ENCODE measurements at places on chromosomes 4 and X.

GRCh38 chr4:10584042-10584441, 100.5 kb downstream of the CLNK start:
- DNase-seq = no peak

DNA sequence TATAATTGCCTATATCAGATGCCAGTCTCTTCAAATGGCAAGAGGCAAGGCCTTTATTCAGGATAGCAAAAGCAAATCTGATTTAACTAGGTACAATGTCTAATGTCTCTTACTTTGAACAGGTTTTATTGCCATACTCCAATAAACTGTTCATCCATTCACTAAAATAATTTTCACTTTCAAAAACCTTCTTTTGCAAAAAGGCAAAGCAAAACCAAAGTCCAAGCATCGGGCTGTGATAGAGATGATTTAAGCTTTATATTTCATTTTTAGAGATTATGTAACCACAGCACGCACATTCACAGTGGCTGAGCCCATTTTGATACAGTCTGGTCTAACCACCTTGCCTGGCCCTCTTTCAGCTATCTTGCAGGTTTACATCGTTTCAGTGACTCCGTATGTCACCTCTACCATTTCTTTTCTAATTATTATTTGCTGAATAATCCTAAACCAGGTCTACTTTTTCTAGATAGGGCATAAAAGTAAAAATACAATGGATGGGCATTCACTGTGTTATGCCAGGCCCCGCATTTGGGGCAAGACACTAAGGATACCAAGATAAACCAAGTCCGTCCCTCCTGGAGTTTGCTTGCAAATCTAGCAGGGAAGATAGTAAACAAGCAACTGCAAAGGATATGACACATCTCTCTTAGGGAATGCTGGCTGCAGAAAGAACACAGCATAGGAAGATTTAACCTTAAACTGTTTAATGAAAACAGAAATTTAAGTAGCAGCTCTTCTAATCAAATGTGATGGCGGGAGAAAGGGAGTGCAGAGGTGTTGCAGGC, 1.8 kb downstream of the CASP3 start:
- no peak for DNase-seq

GRCh38 chr4:119039779-119040178, 95.9 kb upstream of the MYOZ2 start:
- no peak for DNase-seq

- DNase-seq = no peak
These were observed 106.4 kb downstream of the RTL5 start for GRCh38 chrX:72025236-72025770.

- no peak for DNase-seq
These were observed 24.3 kb downstream of the SEL1L3 start for GRCh38 chr4:25838526-25838925.

GRCh38 chr4:156378033-156378665, 424.5 kb upstream of the CTSO start:
- DNase-seq = peak; percentile 7

GRCh38 chrX:127726227-127726626, 326.0 kb downstream of the ACTRT1 start:
- no peak for DNase-seq

DNA sequence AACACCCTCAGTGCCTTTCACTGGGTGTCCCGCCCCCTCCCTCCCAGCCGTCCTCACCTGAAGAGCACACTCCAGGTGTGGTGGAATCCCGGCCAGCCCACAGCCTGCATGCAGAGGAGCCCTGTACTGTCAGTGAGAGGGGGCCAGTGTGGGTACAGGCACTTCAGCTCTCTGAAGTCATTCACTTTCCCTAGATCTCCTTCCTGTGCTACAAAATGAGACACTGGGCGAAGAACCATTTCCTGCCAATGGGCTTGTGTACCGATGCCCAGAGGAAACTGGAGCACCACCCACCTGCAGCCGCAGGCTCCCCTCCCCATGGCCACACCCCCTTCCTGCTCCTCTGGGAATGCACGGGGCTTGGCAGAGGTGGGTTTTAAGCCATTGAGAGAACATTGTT, 73.9 kb upstream of the C4orf50 start:
- DNase-seq = peak; percentile 39

DNA sequence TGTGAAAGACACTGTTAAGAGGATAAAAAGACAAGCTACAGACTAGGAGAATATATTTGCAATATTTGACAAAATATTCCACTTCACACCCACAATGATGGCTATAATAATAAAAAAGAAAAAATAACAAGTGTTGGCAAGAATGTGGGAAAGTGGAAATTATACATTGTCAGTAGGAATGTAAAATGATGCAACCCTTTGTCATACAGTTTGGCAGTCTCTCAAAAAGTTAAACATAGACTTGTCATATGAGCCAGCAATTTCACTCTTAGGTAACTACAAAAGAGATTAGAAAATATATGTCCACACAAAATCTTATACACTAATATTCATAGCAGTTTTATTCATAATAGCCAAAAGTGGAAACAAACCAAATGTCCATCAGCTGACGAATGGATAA, 5.2 kb upstream of the RADX start:
- no peak for DNase-seq

DNA sequence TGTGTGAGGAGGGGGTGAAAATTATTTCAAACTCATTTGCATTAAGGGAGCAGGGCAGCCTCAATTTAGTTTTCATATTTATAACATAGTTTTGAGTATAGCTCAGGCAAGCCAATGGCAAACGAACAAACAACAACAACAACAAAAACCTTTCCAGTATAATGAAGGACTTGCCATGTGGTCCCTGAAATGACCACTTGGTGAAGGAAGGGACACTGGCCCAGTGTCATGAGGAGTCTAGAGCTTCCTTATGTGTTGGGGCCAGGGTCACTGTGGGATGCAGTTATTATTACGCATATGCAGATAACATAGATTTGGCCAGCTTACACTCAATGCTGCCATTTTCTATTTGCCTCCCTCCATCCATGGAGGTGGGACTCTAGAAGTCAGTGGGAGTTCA, 23.3 kb downstream of the NKX3-2 start:
- no peak for DNase-seq

GRCh38 chr4:95250544-95251137, 298.1 kb downstream of the UNC5C start:
- peak; percentile 26 for DNase-seq

DNA sequence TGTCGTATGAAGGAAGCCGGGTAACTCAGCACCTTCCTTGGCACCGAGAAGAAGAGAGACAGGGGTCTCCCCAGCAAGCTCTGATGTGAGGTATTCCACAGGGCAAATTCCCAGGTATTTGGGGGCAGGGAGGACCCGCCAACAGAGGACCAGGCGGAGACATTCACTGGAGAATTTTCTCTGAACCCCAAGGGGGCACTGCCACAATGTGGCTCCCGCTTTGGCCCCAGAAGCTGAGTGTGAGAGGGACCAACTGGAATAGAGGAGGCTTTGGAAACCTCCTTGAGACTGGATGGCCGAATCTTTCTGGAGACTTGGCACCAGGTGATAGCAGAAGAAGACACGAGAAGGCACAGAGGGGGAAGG, 735 bp upstream of the GABRE start:
- DNase-seq = no peak

GRCh38 chrX:134551376-134552048, 91.5 kb downstream of the HPRT1 start:
- no peak for DNase-seq

- no peak for DNase-seq
These were observed 555 bp upstream of the PGM2 start for GRCh38 chr4:37825968-37826294.

- DNase-seq = no peak
These were observed 40.8 kb upstream of the SOD3 start for GRCh38 chr4:24754571-24754970.

DNA sequence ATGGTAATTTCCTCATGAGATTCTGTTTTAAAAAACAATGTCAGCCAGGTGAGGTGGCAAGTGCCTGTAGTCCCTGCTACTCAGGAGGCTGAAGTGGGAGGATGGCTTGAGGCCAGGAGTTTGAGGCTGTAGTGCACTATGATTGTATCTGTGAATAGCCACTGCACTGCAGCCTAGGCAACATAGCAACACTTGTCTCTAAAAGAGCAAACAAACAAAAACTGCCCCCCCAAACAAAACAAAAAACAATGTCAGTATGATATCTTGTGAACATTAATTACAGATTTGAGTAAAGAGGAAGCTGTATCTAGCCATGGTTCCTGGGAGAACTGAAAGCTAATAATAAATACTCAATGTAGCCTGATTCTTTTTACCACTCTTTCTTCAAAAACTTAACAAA, 6.8 kb upstream of the MSL3 start:
- DNase-seq = no peak

DNA sequence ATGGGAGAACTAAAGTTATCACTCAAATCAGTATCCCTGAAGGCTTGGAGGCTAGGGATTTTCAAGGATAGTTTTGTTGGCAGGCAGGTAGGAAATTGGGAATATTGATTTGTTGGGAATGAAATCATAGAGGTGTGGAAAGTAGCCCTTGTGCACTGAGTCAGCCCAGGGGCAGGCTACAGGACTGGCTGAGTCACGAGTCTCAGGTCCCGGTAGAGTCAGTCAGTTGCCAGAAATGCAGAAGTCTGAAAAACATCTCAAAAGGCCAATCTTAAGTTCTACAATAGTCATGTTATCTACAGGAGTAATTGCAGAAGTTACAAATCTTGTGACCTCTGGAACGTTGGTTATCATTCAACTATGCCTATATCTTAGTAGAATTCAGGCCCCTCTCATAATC, 153.1 kb downstream of the GC start:
- no peak for DNase-seq

- no peak for DNase-seq
These were observed 71.3 kb downstream of the HTRA3 start for GRCh38 chr4:8340781-8341241.

DNA sequence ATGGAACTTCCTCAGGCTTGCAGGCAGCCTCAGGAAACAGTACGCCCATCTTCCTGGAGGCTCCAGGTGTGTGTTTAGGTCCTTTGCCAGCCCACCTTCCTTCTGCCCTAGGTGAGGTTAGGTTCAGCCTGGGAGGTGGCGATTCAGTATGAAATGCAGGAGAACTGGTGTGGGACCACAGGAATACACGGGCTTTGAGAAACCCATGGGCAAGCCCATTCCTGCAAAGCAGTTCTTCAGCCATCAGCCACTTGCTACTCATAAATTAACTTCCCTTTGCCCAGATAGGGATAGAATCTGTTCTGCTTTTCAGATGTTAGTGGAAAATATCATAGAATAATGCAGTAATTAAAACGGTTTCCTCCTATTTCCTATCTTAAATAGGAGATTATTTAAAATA, 32.2 kb downstream of the TBC1D14 start:
- DNase-seq = no peak

- DNase-seq = no peak
These were observed 171.8 kb upstream of the TTC29 start for GRCh38 chr4:147117431-147117830.

DNA sequence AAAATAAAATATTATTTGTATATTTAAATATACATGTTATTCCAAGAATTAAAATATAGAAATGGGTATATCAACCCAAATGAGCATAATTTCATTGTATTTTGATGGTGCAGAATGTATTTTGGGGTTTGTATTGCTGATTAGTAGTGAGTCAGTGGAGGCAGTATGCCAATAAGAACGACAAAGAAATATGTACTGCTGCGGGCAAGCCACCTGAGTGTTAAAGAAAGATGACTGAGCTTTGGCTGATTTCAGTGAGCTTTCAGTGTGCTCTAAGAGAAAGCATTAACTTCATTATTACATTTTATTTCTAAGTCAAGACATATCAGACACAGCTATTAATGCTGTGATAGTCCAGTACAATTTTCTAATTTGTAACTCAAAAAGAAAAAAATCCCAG, 297.8 kb downstream of the ANK2 start:
- no peak for DNase-seq

GRCh38 chr4:76325072-76325471, 18.5 kb downstream of the STBD1 start:
- no peak for DNase-seq

GRCh38 chr4:21888195-21888976, 60.2 kb downstream of the KCNIP4 start:
- DNase-seq = no peak

DNA sequence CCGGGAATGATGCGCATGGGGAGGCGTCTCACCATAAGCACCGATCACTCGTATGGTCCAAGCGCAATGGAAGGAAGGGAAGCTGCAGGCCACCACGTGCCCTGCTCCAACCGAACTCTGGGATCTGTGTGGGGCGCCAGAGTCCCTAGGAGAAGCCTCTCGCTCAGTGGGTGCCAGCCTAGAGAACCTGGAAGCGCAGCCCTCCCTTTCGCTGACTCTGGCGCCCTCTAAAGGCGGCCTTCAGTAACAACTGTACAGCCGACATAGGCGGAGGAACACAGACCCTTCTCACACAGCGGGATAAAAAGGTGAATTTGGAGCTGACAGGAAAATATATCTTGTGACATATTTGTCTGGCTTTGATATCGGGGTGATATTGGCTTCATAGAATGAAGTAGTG, 76.0 kb downstream of the INTS6L start:
- no peak for DNase-seq

DNA sequence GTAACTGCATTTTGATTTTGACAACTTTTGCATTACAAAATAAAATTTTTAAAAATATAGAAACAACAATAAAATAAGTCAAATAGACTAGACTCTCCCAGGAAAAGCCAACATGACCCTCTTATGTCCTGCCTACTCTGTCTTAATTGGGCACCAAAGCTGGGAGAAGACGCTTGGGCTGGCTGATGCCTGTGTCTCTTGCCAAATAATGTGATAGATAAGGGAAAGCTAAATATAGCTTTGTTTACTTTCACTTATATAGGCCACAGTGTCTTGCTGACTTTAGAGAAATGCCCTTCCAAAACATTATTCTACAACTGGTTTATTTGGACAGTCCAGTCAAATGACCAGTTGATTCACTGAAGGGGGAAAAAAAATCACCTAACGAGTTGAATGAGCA, 54.2 kb downstream of the FMR1NB start:
- DNase-seq = no peak

GRCh38 chr4:139419388-139419914, 34.5 kb upstream of the RAB33B start:
- DNase-seq = no peak

- DNase-seq = no peak
These were observed 193.0 kb downstream of the TRIML1 start for GRCh38 chr4:188332265-188332664.

GRCh38 chrX:130623518-130623917, 221.7 kb downstream of the RBMX2 start:
- no peak for DNase-seq

GRCh38 chrX:79035421-79035820, 90.2 kb downstream of the P2RY10 start:
- DNase-seq = no peak

DNA sequence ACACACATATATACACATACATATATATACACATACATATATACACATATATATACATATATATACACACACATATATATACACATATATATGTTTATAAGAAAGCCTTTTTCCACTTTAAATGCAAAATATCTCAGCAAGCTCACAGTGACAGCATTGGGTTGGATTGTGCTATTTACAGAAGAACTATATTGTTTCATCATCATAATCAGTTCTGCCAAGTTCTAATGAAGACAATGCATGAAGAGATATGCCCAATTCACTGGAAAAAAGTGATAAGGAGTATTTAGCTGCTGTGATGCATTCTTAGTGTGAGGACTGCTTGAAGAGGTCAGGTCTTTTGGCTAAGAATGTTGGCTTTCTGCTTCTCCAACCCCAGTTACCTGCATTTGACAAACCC, 54.4 kb downstream of the RNF150 start:
- DNase-seq = no peak

- DNase-seq = no peak
These were observed 9.1 kb downstream of the IGFBP7 start for GRCh38 chr4:57100979-57101651.

All from NCI-H2081 (cell line).